ENCODE measurements at places on chromosomes 7 and 10.
A peak's percentile ranks its signal among the peaks of the same experiment; 100 is the strongest.

DNA sequence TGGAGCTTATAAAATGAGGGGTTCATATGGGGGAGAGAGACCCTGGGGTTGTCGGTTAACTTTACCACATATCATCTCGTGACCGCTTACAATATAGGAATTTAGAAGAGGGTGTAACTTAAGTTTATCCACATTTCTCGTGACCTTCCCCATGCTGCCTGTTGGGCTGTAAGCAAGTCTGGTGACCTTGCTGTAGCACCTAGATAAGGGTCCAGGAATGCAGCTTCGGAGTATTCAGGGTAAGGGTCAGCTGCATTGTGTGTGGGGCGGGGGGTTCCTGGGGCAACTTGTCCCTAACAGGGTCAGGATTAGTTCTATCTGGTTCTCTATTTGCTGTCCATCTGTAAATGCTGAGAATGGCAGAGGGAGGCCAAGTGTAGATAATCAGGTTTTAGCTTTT lies 1.3 kb upstream of the CHST3 start:
- no peak for DNase-seq

GRCh38 chr7:151252961-151253711 lies 4.6 kb upstream of the SMARCD3 start:
- no peak for DNase-seq

- no peak for DNase-seq
These were observed 82.4 kb upstream of the KCND2 start for GRCh38 chr7:120190566-120190965.

- DNase-seq: no peak
These were observed 199.8 kb downstream of the ZNF365 start for GRCh38 chr10:62573929-62574328.

DNA sequence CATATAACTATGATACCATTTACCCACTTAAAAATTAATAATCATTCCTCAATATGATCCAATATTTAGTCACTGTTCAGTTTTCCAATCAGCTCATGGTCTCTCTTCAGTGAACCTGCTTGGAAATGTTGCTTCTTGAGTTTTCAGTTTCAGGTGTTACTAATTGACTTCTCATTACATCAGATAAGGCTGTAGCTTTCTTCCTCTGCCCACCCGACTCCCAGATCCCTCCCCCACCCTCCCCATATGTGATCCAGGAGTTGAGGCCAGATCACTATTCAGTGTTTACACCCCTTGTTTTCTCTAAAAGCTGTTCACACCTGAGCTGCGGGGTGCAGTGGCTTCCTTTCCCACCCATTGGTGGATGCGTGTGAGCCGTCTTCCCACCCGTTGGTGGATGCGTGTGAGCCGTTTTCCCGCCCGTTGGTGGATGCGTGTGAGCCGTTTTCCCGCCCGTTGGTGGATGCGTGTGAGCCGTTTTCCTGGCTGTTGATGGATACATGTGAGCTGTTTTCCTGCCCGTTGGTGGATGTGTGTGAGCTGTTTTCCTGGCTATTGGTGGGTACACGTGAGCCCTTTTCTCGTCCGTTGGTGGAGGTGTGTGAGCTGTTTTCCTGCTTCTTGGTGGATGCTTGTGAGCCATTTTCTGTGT lies 3.2 kb upstream of the MTG1 start:
- no peak for DNase-seq

DNA sequence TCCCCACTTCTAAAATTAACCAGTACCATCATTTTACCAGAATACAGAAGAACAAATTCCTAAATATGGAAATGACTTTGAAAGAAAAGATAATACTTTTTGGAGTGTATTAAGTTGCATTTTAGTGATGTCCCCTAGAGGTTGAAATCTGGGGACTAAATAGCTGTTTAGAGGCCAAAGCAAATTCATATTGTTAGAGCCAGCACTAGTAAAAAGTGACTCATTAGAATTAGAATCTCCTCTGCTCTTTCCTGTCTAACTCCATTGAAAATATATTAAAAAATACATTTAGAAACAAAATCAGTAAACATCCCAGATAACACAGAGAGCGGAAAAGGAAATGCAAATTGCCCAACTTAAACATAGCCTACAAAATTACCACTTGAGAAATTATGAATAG lies 1189.6 kb upstream of the C7orf33 start:
- no peak for DNase-seq

DNA sequence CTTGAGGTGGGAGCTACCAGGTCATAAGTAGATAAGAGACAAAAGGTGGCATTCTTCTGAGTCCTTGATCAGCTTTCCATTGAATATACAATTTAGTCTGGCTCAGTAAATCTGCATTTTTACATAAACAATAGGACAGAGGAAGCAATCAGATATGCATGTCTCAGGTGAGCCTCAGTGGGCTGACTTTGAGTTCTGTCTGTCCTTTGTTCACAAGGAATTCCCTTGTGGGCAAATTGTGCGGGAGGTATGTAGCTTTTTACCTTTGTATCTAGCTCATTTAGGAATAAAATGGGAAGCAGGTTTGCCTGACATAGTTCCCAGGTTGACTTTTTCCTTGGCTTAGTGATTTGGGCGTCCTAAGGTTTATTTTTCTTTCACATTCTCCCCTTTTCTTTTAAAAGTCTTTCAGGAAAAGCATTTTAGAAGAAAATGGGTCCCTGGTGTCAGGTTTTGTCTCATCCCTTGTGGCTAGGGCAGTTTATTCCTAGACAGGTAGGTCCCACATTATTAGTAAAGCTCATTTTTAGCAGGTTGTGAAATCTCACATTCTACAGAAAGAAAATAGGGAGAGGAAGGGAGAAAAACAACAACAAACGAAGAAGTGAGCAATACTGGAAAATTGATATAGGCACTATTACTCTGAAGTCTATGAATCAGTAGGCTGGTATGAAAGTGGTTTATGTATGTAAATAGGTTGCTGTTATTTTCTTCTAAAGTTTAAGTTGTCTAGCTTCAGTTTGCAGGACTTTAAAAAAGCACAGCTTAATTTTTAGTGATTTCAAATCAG lies 16.5 kb downstream of the SPAM1 start:
- DNase-seq: no peak

- DNase-seq: peak; percentile 22
These were observed 670 bp downstream of the RCC1L start for GRCh38 chr7:75072981-75073283.

- DNase-seq: no peak
These were observed 1.3 kb downstream of the THSD7A start for GRCh38 chr7:11830582-11831155.

- DNase-seq: no peak
These were observed 9.6 kb upstream of the CFAP46 start for GRCh38 chr10:132951926-132952325.

DNA sequence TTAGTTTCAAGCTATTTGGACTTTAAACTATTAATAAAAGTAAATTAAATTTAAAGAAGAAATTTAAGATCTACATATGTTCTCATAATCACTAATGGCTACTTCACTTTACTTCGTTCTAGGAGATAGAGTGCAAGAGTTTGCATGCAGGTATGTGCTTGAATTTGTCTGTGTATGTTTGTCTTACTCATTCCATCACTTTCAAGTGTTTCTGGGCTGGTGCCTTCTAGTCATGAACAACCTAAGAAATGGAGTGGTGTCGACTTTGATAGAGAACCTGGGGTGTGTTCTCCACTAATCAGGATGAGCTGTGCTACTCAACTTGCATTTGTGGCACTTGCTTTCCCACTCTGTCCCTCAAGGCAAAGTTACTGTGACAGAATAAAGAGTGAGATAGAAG lies 169.9 kb downstream of the KCND2 start:
- no peak for DNase-seq

GRCh38 chr10:22308390-22308789 lies 7.8 kb upstream of the COMMD3 start:
- no peak for DNase-seq

DNA sequence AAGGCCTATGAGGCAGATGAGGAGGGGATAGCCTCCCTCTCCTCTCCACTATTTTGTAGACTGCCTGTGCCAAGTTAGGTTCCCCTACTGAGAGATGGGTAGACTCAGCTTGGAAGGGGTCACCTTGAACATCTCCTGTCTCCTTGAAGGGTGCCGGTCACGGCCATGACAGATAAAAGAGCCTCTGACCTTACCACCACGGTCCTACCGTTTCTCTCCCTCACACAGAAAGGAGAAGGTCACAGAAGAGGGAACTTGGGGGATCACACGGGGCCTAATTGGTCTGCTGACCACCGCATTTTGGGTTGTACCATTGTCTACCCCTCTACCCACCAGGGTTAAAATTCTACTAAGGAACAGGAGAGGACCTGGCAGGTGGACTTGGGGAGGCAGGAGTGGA lies 17.0 kb downstream of the PRSS2 start:
- DNase-seq: no peak

DNA sequence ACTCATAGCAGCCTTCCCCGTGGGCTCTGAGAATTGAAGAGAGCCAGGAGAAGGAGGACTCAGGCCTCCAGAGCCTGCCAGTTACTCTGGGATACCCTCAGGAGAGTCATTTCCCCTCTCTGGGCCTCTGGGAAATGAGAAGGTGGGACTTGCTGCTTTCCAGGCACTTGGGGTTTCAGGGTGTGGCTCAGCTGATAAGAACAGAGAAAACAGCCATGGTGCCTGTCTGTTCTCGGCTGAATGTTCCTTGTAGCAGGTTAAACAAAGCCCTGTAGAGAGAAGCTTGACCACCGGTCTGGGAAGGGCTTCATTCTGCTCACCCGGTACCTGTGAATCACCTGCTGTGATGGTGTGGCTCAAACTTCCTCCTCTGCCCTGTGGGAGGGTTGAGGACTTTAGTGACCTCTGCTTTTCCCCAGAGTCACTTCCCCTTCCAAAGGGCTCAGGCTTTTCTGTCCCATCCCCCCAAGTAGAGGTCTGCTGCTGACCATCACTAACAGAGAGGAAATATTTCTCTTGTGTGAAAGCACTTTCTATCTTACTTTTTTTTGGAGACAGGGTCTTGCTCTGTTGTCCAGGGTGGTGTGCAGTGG lies 212.4 kb upstream of the GALNT17 start:
- no peak for DNase-seq

DNA sequence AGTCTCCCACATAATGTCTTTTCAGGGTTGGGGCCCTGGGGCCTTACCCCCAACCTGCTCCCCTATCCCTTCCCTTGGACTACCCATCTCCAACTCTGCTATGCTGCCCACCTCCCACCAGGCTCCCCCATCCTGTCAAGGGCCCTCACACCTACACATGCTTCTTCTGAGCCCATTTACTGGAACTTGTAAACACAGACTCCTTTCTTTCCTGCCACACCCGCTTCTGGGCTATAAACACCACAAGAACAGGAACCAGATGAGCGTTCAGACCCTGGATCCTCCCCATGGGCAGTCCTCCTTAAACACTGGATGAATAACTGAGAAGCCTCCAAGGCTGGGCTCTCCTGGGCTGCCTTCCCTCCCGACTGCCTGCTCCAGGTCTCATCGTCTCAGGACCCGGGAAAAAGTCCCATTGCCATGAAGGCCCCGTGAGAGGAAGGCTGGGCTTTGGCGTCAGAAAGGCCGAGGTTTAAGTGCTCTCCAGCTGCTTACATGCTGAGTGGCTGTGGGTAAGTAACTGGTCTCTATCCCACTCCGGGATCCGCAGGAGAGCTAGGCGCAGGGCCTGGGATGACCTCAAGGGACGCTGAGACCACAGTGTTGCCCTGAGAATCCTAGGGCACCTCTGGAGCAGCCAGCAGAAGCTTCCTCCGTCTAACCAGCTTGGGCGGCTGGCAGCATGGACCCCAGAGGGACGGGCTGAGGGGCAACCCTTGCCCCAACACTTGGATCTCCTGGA lies 15.6 kb upstream of the CRHR2 start:
- no peak for DNase-seq

DNA sequence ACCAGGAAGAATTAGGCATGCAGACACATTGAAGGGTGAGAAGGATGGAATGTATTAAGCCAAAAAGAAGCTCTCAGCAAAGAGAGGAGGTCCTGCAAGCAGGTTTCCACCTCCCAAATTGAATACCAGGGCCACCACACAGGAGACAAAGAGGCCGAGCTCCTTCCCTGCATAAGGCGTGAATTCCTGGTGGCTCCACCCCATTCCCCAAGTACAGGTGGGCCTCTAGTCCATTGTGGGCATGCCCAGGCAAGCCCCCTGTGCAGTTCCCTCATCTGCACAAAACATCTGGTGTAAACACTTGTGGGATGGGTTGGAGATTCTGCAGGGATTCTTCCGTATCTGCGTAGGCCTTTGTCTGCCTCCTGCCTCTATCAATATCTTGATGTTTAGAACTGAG lies 817.5 kb downstream of the NRG3 start:
- DNase-seq: no peak

DNA sequence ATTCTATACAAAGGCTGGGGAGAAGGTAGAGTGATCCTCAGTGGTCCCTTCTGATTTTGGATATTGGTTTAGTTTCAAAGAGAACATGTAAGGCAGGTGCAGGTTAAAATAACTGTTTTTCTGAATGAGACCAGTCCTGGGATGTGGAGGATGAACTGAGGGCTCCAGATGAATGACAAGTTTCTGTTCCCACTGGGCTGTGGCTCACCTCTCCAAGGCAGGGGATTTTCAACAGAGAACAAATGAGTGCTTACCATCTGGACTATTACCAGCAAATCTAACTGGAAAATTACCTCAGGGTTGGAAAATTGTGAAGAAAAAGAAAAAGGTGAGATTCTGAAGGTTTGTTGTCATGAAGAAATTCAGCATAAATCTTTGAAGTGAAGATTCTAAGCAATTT lies 8.0 kb downstream of the LAMB4 start:
- no peak for DNase-seq

- DNase-seq: no peak
These were observed 9.3 kb downstream of the DAGLB start for GRCh38 chr7:6438427-6438826.

GRCh38 chr7:124085179-124085578 lies 52.3 kb upstream of the TMEM229A start:
- no peak for DNase-seq

DNA sequence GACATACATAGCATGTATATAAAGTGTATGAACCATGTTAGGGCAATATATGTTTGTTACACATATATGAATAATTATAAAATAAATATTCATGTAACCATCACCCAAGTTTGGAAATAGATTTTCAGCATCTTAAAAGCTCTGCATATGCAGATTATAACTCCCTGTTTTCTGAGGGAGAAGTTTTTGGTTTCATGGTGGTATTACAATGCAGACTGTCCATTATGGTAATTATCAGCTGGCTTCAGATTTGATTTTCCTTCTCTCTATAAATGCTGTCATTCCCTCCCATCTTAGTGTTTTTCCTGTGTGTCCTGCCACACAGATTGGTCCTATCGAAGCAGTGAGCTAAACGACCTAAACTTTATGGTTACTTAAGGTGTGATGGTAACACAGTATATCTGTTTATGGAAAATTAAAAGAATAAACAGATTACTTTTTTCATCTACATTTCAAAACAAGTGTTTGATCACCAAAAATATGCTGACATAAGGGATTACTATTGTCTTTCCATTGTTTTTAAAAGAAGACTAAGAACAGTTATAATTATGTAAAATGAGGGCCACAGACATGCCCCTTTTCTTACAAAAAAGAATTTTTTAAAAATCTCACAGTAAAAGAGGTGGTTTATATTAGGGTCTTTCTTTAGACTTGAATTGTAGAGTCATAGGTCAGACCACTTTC lies 17.7 kb downstream of the PRPF18 start:
- no peak for DNase-seq

DNA sequence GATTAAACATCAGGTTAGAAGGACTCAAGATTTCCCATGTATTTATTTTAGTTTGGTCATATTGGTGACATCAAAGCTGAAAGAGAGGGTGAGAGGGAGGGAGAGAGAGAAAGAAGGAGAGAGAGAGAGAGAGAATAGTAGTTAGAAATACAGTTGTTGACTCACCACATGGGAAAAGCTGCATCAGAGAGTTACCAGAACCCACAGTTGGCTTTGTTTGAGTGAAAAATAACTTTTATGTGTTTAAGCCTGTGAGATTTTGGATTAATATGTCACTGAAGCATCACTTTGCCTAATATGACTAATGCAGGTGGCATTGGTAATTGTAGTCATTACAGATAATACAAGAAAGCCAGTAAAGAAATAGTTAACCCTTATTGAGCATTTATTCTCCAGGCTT lies 303.9 kb downstream of the REEP3 start:
- DNase-seq: no peak

All from inflammatory macrophage (primary cell).